ENCODE measurements at places on chromosomes 11 and 22.

DNA sequence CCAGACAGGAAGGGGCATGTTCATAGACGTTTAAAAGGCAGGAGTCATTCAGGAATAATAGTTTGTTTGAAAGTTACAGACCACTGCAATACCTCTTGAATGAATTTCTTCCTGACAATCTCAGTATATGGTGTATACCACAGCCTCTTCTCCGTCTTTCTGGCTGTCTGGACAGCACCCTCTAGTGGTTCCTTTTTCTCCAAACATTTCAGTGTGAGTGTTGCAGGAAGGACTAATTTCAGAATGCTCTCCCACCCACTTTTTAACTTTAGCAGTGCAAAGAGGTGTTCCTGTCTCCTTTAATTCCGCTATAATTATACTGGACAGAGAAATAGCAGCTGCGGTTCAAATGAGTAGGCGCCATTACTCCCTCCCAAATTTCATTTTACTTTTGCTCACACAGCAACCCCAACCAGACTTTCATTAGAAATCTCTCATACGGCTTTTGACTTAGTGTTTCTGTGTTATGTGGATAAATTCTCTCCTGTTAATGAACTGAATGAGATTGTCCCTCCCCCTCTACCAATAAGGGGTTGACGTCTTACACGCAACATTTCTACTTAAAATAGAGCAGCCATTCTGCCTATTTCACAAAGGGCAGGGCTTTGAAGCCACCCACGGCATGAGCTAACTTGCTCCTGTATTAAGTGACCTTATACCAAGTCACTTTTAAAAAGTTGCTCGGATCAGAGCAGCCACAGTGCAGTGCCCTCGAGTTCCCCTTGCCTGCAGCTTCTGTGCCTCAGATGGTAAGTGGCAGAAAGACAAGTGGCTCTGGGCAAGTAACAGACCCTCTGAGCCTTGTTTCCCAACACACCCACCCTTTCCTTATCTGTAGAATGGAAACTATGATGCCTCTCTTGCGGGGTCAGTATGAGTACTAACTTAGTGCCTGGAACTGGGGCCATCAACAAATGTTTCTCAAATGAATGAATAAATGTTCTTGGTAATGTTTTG, 368.6 kb downstream of the OPCML start:
- peak; percentile 70 for DNase-seq

DNA sequence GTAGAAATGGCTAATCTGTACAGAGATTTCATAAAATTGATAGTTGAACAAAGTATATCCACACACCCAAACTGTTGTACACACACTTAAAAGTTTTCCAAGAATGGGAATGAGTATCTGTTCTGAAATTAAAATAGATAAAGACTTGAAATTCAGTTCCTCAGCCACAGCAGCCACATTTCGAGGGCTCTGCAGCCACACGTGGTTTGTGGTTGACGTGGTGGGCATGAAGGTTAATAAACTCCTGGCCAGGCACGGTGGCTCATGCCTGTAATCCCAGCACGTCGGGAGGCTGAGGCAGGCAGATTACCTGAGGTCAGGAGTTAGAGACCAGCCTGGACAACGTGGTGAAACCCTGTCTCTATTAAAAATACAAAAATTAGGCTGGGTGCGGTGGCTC, 24.0 kb downstream of the TPST2 start:
- DNase-seq, result no peak

DNA sequence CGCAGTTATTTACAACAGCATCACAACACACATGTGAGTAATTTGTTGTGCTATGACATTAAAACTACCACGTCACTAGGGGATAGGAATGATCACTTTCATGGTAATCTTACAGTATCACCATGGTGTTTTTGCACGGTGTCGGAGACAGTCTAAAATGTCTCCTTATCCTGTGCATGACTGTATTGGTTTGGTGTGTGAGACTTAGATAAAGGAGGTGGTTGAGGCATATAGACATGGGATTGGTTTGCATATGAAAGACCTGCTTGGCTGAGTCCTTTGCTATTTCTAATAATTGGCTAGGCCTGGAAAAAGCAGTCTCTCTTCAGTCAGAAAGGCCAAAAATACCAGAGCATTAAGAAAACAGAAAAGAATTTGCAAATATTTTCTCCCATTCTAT, 30.2 kb downstream of the MSANTD4 start:
- DNase-seq, result no peak

DNA sequence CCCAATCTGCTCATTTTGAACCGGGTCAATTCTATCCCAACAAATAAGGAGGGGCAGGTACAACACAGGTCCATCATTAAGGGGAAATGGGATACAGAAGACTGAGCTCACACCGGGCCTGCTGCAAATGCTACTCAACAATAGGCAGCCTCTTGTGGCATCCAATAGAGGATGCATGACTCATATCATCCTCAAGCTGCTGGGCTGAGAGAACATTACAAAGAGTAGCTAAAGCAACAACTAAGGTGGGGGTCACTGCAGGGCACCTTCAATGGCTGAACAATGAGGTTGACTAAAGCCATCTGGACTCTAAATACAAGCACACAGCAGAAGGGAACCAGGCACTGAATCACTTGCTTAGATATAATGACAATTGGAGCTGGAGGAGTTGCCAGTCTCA, 130.1 kb upstream of the SYN3 start:
- DNase-seq, result peak; percentile 13

- DNase-seq, result no peak
Observed at GRCh38 chr11:122765487-122766131, 72.7 kb upstream of the CRTAM start.

DNA sequence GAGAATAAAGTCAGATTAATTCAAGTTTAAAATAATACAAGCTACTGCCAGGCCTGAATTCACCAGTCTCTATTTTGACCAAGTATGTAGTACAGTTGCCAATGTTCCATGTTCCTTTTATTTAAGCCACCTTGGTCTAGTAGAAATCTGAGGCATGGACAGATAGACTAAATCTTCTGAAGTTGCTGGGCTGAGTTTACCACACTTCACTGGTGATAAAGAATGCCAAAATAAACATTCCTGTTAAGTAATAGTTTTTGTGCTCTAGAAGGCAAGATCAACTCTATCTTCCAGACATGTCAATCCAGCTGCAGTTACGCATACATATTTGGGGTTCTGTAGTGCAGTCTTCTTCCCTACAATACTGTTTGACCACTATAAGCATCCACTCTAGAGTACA, 83.9 kb upstream of the C11orf87 start:
- DNase-seq, result no peak

DNA sequence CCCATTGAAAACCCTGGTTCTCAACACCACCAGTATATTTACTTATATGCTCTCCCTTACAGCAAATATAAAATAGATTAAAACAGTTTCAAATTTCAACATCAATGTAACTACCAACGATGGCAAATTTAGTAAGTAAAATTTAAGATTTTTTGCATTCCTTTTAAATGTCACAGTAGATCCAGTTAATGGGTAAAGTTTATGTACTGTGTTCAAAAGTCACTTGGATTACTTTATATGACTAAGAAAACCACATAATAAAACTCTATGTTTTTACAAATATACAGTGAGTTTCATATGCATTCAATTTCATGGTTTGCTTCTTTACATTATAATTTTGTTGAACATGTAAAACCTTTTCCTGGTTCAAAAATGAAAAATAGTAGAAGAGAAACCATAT, 364.6 kb downstream of the AASDHPPT start:
- DNase-seq, result no peak

GRCh38 chr22:43101306-43101705, 9.2 kb upstream of the BIK start:
- no peak for DNase-seq

DNA sequence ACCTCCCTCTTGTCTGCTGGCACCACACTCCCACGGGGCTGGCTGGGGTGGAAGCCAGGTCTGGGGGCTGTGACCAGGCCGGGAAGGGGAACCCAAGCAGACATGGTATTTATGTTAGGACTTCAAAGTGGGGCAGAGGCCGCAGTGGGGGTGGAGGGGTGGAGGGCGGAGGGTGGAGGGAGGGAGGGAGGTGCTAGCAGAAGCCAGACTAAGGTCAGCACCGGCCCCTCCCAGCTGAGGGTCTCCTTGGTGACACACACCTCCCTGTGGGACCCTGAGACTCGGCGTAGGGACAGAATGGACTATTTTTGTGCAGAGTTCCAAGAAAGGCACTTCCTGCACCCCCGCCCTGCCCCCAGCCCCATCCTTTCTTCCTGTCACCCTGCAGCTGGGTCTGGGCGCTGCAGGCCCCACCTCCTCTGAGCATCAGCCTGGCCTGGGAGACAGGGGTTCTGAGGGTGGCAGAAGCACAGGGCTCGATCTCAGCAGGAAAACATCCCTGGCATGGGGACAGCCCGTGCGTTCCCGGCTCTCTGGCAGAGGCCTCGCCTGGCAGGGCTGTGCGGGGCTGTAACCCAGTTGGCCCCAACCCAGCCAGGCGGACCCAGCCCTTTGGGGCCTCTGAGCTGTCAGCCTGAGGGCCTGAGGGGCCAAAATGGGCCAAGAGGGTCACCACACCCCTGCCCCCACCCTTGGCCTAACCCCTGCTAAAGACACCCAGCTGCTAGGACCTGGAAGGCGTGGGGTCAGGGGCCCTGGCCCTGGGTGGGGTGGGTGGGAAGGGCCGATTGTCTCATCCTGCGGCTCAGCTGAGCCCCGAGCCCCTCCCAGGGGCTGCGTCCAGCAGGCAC, 9.6 kb upstream of the CD248 start:
- no peak for DNase-seq

DNA sequence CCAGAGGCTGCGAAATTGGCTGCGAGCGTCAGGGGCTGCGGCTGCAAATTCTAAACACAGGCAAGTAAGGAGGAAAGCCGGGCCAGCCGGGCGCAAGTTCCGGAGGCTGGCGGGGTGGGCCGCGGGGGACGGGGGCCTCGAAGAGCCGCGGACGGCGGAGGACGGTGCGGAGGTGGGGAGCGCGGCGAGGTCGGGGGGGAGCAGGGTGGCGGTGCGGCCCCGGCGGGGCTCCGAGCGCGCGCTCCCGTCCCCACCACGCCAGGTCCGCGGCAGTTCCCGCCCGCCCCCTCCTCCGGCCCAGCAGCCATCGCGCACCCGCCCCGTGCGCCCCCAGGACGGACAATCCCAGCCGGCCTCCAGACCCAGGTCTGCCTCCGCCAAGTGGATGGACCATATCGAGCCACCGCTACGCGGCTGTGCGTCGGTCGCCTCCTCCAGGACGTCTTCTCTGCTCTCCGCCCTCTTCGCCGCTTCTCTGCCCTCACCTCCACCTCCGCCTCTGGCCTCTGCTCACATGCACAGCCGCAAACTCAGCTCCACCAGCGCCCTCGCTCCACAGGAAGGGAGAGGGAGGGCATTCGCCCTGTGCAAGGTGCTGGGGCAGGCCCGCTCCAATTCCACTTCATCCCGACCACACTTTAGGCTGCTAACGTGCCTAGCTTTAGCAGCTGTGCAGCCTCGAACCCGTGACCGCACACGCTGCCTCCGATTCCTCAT, 7.2 kb downstream of the ELFN2 start:
- no peak for DNase-seq

DNA sequence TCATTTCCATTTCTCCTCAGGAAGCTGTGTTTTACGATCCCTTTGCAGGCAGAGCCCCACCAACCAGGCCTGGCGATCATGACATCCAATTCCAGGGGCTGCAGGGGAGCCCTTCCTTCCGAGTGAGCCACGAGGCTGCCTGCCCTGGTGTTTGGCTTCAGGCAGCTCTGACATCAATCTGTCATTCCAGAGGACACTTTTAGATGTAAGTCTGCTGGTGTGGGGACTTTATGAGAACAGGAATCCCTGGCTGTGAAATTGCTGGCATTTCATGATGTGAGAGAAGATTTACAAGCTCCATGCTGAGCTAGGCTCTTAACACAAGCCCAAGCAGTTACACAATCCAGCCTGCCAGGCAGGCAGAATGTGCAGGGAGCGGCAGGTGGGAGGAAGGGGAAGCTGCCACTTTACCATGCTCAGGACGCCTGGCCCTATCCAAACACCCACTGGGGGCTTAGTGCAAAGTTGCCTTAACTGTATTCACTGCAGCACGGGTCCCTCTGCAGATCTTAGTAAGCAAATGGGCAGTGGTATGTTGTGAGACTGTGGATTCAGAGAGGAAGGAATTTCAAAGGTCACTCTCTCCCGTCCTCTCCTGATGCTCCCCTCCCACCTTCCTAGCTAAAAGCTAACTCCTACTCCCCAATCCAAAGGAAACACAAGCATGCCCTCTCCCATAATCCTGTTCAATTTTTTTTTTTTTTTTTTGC, 43.4 kb upstream of the MICAL2 start:
- DNase-seq, result no peak

GRCh38 chr11:66432597-66432996, 6.1 kb downstream of the MRPL11 start:
- no peak for DNase-seq

- DNase-seq, result no peak
Observed at GRCh38 chr11:20991471-20991870, 322.1 kb downstream of the NELL1 start.

- no peak for DNase-seq
Observed at GRCh38 chr11:90100431-90100830, 14.7 kb downstream of the UBTFL1 start.

DNA sequence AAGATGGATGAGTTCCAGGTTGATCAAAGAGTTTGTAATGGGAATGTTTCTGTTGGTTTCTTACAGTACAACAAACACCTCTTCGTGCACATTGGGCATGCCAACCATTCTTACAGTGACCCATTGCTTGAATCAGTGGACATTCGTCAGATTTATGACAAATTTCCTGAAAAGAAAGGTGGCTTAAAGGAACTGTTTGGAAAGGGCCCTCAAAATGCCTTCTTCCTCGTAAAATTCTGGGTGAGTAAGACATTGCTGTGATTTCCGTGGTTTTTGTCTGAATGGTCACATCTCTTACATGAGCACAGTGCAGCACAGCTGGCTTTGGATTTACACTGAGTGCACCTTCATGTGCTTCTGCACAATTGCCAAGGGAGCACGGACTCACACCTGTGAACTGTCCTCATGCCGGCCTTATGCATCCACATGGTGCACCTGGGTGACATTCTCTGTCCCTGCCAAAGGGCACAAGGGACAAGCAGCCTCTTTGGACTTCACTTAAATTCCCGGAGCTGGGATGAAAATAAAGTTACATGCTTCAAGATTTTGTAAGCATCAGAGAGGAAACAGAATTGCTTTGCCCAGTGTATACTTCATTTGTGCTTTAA, 107.1 kb upstream of the RASSF10 start:
- DNase-seq, result no peak

DNA sequence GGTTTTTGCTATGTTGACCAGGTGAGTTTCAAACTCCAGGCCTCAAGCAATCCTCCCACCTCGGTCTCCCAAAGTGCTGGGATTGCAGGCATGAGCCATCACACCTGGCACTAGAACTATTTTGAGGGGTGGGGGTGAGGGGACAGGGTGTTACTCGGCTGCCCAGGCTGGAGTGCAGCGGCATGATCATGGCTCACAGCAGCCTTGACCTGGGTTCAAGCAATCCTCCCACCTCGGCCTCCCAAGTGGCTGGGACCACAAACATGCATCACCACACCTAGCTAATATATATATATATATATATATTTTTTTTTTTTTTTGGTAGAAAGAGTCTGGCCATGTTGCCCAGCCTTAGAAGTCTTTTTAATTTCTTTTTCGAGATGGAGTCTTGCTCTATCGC, 17.1 kb upstream of the IFITM3 start:
- no peak for DNase-seq

- peak; percentile 51 for DNase-seq
Observed at GRCh38 chr11:85960678-85961077, 105.5 kb downstream of the CCDC83 start.

GRCh38 chr22:39959640-39960447, at the start of gene TMA7B:
TSS of gene TMA7B (plus strand) at chr22:39960397. CDS start at chr22:39964375, 3,978 bp downstream.
- peak; percentile 22 for DNase-seq

All from SK-MEL-5 (cell line).